ENCODE measurements at places on chromosomes 13 and 19. TPM values are rescaled to one million over a fixed set of nuclear protein-coding genes. Genes with fewer than 3 reads are reported as not detected.

CD37 gene
- total RNA-seq: 15.6 TPM

CYP2S1 gene
- total RNA-seq: not detected

PEX11G gene
- total RNA-seq: not detected

CCDC122 gene
- total RNA-seq: 0.64 TPM

NLRP7 gene
- total RNA-seq: not detected

SYNGR4 gene
- total RNA-seq: not detected

SGCG gene
- total RNA-seq: not detected

C19orf85 gene
- not detected for total RNA-seq

CFD gene
- 1,680 TPM for total RNA-seq

DCT gene
- not detected for total RNA-seq

ZNF814 gene
- total RNA-seq: 1.8 TPM

ZNF57 gene
- 9.8 TPM for total RNA-seq

DNA sequence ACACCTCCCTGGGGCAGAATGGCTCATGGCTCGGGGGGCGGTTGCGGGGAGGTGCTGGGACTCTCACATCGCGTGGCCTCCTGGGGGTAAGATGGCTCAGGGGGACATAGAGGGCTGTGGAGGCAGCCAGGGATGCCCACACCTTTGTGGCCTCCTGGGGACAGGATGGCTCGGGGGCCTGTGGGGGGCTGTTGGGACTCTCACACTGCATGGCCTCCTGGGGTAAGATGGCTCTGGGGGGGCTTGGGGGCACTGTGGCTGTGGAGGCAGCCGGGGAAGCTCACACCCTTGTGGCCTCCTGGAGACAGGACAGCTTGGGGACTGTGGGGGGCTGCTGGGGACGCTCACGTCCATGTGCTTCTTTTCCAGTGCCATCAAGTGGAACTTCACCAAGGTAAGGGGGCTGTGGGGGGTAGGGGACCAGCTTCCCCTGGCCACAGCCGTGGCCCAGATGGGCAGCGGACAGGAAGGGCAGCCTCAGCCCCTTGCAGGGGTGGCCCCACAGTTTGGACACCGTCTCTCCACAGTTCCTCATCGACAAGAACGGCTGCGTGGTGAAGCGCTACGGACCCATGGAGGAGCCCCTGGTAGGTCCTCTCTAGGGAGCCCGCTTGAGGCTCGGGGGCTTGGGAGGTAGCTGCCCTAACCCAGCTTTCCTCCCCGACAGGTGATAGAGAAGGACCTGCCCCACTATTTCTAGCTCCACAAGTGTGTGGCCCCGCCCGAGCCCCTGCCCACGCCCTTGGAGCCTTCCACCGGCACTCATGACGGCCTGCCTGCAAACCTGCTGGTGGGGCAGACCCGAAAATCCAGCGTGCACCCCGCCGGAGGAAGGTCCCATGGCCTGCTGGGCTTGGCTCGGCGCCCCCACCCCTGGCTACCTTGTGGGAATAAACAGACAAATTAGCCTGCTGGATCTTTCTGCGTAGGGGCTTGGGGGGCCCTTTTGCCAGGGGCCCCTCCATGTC, 2.4 kb downstream of the GPX4 start:
- no peak for DNase-seq

- no peak for DNase-seq
These were observed 420.6 kb downstream of the DCT start for GRCh38 chr13:94058821-94059360.

- DNase-seq: no peak
These were observed 472.7 kb upstream of the NBEA start for GRCh38 chr13:34469196-34469986.

GRCh38 chr19:14496029-14496833, at the start of gene GIPC1:
TSS of gene GIPC1 (minus strand) at chr19:14496127. CDS start at chr19:14482976, 13,151 bp downstream.
- DNase-seq: peak; percentile 97

DNA sequence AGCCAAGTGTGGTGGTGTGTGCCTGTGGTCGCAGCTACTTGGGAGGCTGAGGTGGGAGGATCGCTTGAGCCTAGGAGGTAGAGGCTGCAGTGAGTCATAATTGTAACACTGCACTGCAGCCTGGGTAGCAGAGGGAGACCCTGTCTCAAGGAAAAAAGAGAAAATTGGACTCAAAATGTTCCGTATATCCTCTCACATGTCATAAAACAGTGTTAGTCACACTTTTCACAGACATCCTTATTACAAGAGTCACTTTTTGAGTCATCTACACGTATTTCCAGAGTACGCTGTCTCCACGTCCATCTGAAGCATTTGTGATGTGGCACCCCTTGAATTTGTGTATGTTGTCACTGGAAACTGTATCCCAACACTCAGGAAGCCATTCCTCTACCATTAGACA, 133.0 kb downstream of the SIPA1L3 start:
- DNase-seq: no peak

DNA sequence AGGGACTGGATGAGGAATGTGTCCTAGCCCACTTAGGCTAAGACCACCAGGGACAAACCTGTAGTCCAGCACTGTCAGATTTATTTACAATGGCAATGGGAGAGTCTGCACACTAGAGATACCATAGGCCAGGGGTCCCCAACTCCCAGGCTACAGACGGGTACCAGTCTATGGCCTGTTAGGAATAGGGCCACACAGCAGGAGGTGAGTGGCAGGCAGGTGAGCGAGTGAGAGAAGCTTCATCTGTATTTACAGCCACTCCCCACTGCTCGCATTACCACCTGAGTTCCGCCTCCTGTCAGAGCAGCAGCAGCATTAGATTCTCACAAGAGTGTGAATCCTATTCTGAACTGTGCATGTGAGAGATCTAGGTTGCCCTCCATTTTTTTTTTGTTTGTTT, 2.4 kb downstream of the THAP8 start:
- DNase-seq: no peak

GRCh38 chr13:110653851-110654250, 38.5 kb downstream of the NAXD start:
- no peak for DNase-seq

- DNase-seq: peak; percentile 90
These were observed at the start of gene ZMYM2 for GRCh38 chr13:19958155-19959111. TSS of gene ZMYM2 (plus strand) at chr13:19958727. CDS start at chr13:19993073, 34,346 bp downstream.

- DNase-seq: no peak
These were observed 24.4 kb upstream of the GPR18 start for GRCh38 chr13:99282264-99283231.

GRCh38 chr13:28376604-28377003, 118.3 kb downstream of the FLT1 start:
- no peak for DNase-seq

- DNase-seq: no peak
These were observed 25.8 kb downstream of the GP6 start for GRCh38 chr19:55012306-55012705.

- DNase-seq: no peak
These were observed 460.6 kb downstream of the FGF14 start for GRCh38 chr13:101941095-101941783.

- DNase-seq: peak; percentile 93
These were observed 593 bp downstream of the ATP8B3 start for GRCh38 chr19:1811472-1811894.

DNA sequence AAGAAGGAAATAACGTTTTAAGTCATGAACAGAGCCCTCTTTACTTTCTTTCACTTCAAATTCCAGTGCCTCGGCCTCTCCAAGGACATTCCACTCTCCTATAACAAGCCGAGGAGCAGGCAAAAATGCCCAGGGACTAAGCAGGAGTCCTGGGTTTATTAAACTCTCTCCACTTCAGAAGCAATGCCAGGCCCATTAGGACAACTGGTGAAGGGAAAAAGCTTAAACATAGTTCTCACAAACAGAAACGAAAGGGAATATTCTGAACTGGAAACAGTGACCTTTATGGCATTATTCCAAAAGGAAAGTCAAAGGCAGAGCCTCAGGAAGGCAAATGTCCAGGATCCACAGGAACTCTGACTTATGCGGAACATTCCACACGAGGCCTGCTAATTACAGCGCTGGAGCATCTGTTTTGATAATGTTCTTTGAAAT, 30.9 kb upstream of the MED4 start:
- no peak for DNase-seq

GRCh38 chr13:109955598-109955997, 169.2 kb upstream of the IRS2 start:
- no peak for DNase-seq

DNA sequence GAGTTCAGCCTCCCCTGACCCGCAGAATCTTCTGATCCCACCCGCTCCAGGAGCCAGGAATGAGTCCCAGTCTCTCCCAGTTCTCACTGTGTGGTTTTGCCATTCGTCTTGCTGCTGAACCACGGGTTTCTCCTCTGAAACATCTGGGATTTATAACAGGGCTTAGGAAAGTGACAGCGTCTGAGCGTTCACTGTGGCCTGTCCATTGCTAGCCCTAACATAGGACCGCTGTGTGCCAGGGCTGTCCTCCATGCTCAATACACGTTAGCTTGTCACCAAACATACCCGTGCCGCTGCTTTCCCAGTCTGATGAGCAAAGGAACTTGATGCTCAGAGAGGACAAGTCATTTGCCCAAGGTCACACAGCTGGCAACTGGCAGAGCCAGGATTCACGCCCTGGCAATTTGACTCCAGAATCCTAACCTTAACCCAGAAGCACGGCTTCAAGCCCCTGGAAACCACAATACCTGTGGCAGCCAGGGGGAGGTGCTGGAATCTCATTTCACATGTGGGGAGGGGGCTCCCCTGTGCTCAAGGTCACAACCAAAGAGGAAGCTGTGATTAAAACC, 1.1 kb upstream of the APOE start:
- no peak for DNase-seq

All from ascending aorta (tissue), 2 donors.